ENCODE measurements at places on chromosomes 1 and 21.

- H3K4me1 ChIP-seq: peaks cover 24% of the 10 kb centered on the region
- DNase-seq: no peak
- H3K4me3 ChIP-seq: no peak overlapping the region
- H3K27ac ChIP-seq: no peak overlapping the region
- H3K27me3 ChIP-seq: no peaks in the 10 kb centered on the region
These were observed 89.6 kb downstream of the NAV1 start for GRCh38 chr1:201628490-201628889.

GRCh38 chr1:53024117-53024516 is 37.9 kb upstream of the PODN start:
- H3K27ac ChIP-seq: no peak overlapping the region
- no peaks in the 10 kb centered on the region for H3K4me1 ChIP-seq
- H3K27me3 ChIP-seq: no peaks in the 10 kb centered on the region
- peaks cover 4% of the 10 kb centered on the region for H3K36me3 ChIP-seq
- DNase-seq: no peak
- no peak overlapping the region for H3K4me3 ChIP-seq

DNA sequence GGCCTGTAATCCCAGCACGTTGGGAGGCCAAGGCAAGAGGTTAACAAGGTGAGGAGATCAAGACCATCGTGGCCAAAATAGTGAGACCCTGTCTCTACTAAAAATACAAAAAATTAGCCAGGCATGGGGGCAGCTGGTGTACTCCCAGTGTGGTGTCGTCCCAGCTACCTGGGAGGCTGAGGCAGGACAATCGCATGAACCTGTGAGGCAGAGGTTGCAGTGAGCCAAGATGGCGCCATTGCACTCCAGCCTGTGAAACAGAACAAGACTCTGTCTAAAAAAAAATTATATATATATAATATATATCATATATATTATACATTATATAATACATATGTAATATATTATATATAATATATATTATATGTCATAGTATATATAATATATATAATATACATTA is 249.2 kb upstream of the TPTE start:
- DNase-seq: peak; percentile 64
- H3K36me3 ChIP-seq: no peaks in the 10 kb centered on the region
- H3K27me3 ChIP-seq: no peaks in the 10 kb centered on the region
- no peaks in the 10 kb centered on the region for H3K4me1 ChIP-seq
- H3K27ac ChIP-seq: no peak overlapping the region
- no peak overlapping the region for H3K4me3 ChIP-seq

DNA sequence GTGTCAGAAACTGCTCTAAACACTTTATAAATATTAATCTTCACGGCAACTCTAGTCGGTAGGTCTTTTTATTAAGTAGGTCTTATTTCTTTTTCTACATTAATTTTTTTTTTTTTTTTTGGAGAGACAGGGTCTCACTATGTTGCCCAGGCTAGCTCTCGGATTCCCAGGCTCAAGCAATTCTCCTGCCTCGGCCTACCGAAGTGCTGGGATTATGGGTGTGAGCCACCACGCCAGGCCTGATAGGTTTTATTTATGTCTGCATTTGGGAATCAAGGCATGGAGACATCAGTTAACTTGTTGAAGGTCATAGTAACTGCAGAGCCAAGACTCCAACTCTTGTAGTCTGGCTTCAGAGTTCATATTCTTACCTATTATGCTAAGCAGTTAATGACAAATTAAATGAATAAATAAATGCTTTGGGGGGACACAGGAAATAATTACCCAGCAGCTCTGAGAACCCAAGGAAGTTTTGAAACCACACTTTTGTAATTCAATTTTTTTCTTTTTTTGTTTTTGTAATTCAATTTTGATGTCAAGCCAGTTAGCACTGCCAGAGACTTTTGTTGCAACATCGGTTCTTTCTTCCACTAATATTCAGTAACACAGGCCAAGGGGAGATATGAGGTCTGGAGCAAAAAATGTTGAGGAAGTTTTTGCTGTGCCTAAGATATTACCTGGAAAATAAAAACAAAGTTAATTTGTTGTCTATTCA is 9.4 kb upstream of the UAP1 start:
- H3K27ac ChIP-seq: no peak overlapping the region
- H3K36me3 ChIP-seq: no peaks in the 10 kb centered on the region
- H3K4me3 ChIP-seq: no peak overlapping the region
- H3K4me1 ChIP-seq: peaks cover 7% of the 10 kb centered on the region

DNA sequence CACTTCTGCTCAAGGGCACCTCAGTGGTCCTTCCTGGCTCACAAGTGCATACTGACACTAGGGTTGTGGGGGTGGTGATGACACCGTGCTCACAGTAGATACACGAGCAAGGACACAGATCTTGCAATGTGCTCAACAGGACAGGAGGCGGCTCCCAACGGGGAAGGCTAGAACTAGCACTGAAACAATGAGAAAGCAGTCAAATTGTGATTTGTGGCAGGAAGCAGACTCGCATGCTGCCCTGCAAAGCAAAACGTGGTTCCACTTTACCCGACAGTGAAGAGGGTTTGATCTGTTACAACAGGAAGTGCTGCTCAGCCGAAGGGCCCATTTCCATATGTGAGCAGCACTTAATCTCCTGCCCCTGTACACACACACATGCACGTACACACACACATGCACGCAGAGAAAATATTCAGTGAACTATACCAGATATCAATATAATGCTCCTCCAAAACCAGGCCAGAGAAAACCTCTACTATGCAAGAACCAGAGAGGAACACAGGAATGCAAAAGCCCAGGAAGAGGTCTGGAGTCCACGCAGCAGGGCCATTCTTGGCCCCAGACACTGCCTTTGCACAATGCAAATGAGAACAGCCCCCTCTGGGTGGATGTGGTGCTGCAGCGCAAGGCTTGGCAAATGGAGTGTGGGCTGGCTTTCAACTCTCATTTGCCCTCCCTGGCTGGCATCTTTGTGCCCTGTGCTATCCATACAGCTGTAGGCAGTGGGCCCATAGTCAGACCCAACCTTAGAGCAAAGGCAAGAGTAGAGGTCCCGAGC is 47.1 kb downstream of the KANK4 start:
- H3K36me3 ChIP-seq: no peaks in the 10 kb centered on the region
- DNase-seq: no peak
- no peak overlapping the region for H3K4me3 ChIP-seq
- peaks cover 2% of the 10 kb centered on the region for H3K27me3 ChIP-seq

- DNase-seq: no peak
- no peaks in the 10 kb centered on the region for H3K36me3 ChIP-seq
- no peak overlapping the region for H3K4me3 ChIP-seq
- no peaks in the 10 kb centered on the region for H3K27me3 ChIP-seq
- peaks cover 24% of the 10 kb centered on the region for H3K4me1 ChIP-seq
- no peak overlapping the region for H3K27ac ChIP-seq
These were observed 735.8 kb downstream of the LTN1 start for GRCh38 chr21:28256837-28257236.

- peaks cover 9% of the 10 kb centered on the region for H3K36me3 ChIP-seq
- H3K27me3 ChIP-seq: no peaks in the 10 kb centered on the region
- no peaks in the 10 kb centered on the region for H3K4me1 ChIP-seq
- H3K27ac ChIP-seq: no peak overlapping the region
These were observed 68.9 kb downstream of the ATF6 start for GRCh38 chr1:161834967-161835550.

DNA sequence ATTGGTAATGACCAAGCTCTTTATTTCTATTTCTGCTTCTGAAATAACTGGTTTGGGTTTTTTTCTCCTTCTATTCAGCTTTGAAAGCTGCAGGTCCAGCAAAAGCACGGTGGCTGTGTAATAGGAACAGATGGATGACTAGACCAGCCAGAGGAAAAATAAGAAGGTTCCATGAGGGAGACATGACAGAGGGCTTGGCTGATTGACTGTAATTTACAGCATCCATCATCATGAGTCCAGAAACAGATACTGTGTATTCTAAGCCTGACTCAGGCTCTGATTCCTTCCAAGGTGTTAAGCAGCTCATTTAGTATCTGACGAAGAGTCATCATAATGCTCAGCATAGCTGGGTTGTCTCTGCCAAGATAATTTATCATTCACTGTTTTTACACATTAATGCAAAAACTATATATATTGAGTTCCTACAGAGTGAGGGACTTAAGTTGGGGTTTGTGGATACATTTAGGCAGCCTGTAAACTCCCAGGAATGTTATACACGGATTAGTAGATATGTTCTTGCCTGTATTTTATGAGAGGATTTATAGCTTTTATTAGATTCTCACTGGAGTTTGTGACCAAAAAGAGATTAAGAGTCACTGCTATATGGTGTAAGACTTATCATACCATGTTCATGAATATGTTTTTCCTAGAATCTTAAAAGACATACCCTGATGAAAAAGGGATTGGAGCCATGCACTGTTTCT is 72.6 kb downstream of the SGIP1 start:
- peaks cover 19% of the 10 kb centered on the region for H3K4me1 ChIP-seq
- no peak for DNase-seq
- H3K4me3 ChIP-seq: no peak overlapping the region

GRCh38 chr1:65813956-65814355 is 21.3 kb downstream of the PDE4B start:
- no peak for DNase-seq
- no peaks in the 10 kb centered on the region for H3K36me3 ChIP-seq
- H3K27ac ChIP-seq: no peak overlapping the region

- H3K4me3 ChIP-seq: no peak overlapping the region
- H3K4me1 ChIP-seq: no peaks in the 10 kb centered on the region
- H3K27ac ChIP-seq: no peak overlapping the region
- DNase-seq: no peak
- H3K36me3 ChIP-seq: no peaks in the 10 kb centered on the region
These were observed 424.8 kb upstream of the PLXNA2 start for GRCh38 chr1:208668991-208669390.

- H3K36me3 ChIP-seq: no peaks in the 10 kb centered on the region
- H3K4me3 ChIP-seq: no peak overlapping the region
- peaks cover 64% of the 10 kb centered on the region for H3K27me3 ChIP-seq
- DNase-seq: no peak
- no peak overlapping the region for H3K27ac ChIP-seq
- H3K4me1 ChIP-seq: peaks cover 3% of the 10 kb centered on the region
These were observed 5.3 kb downstream of the IGSF9 start for GRCh38 chr1:159940006-159940620.

GRCh38 chr1:160997323-160998038 is 23.5 kb downstream of the F11R start:
- no peak for DNase-seq
- H3K27ac ChIP-seq: no peak overlapping the region
- peaks cover 9% of the 10 kb centered on the region for H3K27me3 ChIP-seq
- no peak overlapping the region for H3K4me3 ChIP-seq
- H3K4me1 ChIP-seq: no peaks in the 10 kb centered on the region

DNA sequence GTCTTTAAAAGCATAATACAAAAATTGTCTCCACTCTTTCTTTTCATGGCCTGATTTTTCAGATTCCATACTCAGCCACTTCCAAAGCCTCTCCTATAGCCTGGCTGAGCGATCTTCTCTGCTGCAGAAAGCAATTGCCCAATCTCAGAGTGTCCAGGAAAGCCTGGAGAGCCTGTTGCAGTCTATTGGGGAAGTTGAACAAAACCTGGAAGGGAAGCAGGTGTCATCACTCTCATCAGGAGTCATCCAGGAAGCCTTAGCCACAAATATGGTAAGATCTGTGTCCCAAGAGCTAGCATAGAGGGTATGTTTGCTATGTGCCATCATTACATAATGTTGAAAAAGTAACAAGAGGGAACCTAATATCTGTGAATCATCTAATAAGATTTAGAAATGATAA is 130.7 kb upstream of the BMP8A start:
- no peaks in the 10 kb centered on the region for H3K4me1 ChIP-seq
- no peak overlapping the region for H3K4me3 ChIP-seq
- H3K27me3 ChIP-seq: no peaks in the 10 kb centered on the region

GRCh38 chr21:20551939-20552338 is 446.3 kb upstream of the NCAM2 start:
- DNase-seq: no peak
- H3K4me1 ChIP-seq: no peaks in the 10 kb centered on the region
- no peak overlapping the region for H3K4me3 ChIP-seq
- no peaks in the 10 kb centered on the region for H3K27me3 ChIP-seq

GRCh38 chr1:244028701-244029100 is 22.4 kb upstream of the ZBTB18 start:
- H3K27me3 ChIP-seq: no peaks in the 10 kb centered on the region
- H3K4me3 ChIP-seq: no peak overlapping the region
- peaks cover 2% of the 10 kb centered on the region for H3K4me1 ChIP-seq
- no peak for DNase-seq

DNA sequence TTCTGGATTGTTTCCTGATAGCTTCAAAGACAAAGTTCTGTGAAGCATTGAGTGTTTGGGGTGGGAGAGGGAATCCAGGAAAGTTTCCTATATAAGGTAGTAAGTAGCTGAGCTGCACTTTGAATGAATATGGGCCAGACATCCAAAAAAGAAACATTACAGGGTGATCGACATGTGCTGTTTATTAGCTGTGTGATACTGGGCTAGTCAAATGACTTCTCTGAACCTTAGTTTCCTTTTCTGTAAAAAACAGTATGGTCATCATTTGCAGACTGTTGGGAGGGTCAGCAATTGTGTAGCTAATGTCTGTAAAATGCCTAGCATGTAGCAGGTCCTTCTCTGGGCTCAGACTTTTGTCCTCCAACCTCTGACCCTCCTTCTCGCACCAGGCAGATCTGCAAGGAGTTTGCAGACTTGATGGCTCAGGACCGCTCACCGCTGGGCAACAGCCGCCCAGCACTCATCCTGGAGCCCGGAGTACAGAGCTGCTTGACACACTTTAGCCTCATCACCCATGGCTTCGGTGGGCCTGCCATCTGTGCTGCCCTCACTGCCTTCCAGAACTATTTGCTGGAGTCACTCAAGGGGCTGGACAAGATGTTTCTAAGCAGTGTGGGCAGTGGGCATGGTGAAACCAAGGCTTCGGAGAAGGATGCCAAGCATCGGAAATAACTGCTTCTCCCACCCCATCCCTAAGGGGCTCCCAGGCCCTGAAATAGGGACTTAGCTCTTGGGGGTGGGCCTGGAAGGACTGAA is 21.1 kb downstream of the TFAP2E start:
- no peaks in the 10 kb centered on the region for H3K27me3 ChIP-seq
- H3K4me1 ChIP-seq: peaks cover 6% of the 10 kb centered on the region
- H3K4me3 ChIP-seq: no peak overlapping the region
- H3K36me3 ChIP-seq: peaks cover 11% of the 10 kb centered on the region

DNA sequence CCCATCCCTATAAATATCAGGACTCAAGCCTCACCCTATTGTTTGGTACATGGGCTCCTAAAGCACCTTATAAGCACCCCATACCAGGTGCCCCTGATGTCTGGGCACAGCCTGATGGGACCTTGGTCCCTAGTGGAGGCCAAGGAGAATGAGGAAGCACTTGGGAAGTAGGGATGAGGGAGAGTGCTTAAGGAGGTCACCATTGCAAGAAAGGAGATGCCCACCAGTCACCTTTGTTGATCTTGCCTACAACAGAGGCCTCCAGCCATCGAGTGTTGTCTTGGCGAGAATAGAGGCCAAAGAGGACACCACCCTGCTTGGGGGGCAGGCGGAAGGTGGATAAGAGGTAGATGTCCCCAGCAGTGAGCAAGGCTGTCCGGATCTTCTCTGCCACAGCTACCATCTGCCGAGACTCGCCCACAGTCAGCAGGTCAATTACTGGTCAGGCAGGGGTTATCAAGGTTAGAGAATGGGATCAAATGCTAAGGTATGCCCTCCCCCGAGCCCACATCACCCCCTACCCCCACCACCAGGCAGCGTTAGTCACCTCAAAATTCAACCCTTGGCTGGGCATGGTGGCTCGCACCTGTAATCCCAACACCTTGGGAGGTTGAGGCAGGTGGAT is 1.6 kb downstream of the THBS3 start:
- no peak overlapping the region for H3K27ac ChIP-seq
- peaks cover 28% of the 10 kb centered on the region for H3K4me1 ChIP-seq
- no peak overlapping the region for H3K4me3 ChIP-seq
- H3K27me3 ChIP-seq: no peaks in the 10 kb centered on the region
- H3K36me3 ChIP-seq: peaks cover 2% of the 10 kb centered on the region
- no peak for DNase-seq

GRCh38 chr21:44820851-44821250 is 3.0 kb upstream of the SUMO3 start:
- H3K4me3 ChIP-seq: no peak overlapping the region
- H3K36me3 ChIP-seq: peaks cover 5% of the 10 kb centered on the region
- DNase-seq: no peak

Data from osteocyte (in vitro differentiated cells).